Naive thymus-derived CD4-positive, alpha-beta T cell (primary cell): ENCODE measurements at places on chromosomes 16 and 17.

GRCh38 chr16:68519225-68519745 lies 19.8 kb upstream of the ZFP90 start:
- no peak for DNase-seq

DNA sequence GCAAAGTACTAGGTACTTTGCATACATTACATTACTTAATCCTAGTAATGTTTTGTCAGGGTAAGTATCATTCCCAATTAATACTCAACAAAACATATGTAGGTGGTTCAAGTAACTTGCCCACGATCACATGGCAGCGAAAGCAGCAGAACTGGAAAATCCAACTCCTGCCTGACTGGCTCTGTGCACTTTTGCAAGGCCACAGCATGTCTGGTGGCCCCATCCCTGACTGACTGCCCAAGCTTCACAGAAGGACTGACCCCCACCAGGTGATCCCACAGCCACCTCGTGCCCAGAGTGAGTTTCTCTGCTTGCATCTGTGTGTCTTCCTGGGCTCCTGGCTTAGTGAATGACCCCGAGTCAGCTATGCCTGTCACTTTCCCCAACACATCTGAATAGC lies 11.4 kb downstream of the CNP start:
- no peak for DNase-seq

- no peak for DNase-seq
Measured at GRCh38 chr17:57948555-57949420, 6.4 kb downstream of the CUEDC1 start.

- DNase-seq: no peak
Measured at GRCh38 chr17:78808163-78808562, 26.1 kb upstream of the CYTH1 start.

DNA sequence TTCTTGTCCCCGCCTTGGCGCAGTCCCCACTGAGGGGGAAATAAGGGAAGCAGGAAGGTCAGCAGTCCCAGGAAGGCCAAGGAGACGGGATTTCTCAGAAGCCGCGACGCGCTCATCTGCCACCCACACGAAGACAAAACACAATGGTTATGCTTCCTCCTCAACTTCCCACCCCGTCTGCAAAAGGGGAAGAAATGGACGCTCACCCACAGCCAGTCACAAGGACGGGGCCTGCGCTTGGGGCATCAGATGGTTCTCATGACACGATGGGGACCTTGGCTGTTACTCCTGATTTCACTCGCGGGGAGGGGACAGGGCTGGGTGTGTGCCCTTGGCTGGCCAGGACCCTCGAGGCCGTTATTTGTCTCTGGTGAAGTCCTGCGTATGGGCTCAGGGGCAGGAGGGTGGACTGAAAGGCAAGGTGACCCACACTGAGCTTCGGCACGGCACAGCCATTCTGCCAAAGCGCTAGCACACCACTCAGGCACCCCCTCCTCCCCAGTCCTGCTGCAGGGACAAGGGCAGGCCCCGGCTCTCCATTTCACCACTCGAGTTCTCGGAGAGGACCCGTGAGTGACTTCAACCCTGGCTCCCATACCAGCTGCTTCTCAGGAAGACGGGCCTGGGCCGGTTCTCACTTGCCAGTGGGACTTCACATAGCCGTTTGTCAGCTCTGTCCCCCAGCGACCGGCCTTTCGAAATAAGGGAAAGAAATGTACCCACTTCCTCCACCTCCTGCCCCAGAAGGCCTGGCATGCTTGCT lies 84.5 kb downstream of the ABR start:
- no peak for DNase-seq

- no peak for DNase-seq
Measured at GRCh38 chr16:83532634-83533033, 275.1 kb upstream of the HSBP1 start.

DNA sequence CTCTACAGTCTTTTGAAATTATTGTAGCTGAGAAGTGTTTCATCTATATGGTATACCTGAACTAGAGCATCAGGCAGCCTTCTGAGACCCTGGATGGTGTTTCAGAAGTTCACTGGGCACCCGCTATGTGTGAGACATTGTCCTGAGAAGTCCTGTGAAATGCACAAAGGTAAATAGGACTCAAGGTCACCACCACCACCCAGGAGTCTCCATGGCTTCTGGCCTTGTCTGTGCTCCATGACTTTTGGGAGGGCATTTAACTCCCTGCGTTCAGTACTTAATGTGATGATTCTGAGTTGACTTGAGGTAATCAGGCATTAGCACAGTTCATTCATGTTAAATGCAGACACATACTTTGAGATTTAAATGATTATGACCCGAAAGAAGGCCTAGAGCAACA lies 1.1 kb downstream of the MLYCD start:
- DNase-seq: no peak

- no peak for DNase-seq
Measured at GRCh38 chr17:73802314-73802713, 158.1 kb upstream of the SDK2 start.

DNA sequence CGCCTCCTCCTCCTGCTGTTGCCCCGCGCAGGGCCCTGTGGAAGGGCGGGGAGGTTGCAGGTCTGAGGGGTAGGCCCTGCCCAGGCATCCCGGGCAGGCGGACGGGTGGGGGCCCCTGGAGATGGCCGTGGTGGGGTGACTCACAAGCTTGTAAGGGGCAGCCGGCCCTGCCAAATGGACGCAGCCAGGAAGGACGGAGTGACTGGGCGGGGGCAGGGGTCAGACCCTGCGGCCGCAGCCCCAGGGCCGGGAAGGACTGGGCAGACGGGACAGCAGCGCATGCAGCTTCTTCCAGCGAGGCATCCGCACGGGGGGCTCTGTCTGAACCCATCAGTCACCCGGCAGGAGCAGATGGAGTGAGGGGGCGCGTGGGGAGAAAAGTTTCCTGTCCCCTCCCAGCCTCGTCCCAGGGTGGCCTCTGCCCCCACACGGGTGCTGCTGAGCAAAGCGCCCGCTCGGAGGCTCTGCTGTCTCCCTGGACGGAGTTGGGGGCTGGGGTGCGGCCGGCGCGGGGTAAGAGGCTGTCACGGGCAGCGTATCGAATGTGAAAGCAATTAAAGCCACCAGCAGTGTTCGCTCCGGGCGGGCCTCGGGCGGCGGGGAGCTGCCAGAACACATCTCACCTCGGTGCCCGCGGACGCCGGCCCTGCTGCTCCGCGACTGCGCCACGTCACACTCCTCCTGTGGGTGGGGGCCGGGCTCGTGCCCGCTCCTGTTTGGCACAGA lies 5.4 kb upstream of the PRR35 start:
- DNase-seq: no peak

- DNase-seq: no peak
Measured at GRCh38 chr17:50100480-50100883, 5.3 kb downstream of the PDK2 start.

GRCh38 chr16:67825906-67826305 lies 16.2 kb upstream of the THAP11 start:
- DNase-seq: no peak

- no peak for DNase-seq
Measured at GRCh38 chr16:16027728-16028310, 78.4 kb downstream of the ABCC1 start.

- no peak for DNase-seq
Measured at GRCh38 chr17:9120471-9120870, 99.2 kb downstream of the NTN1 start.

- no peak for DNase-seq
Measured at GRCh38 chr17:1541367-1541904, 21.2 kb downstream of the PITPNA start.

GRCh38 chr17:49564638-49565037 lies 11.0 kb upstream of the NXPH3 start:
- DNase-seq: no peak

DNA sequence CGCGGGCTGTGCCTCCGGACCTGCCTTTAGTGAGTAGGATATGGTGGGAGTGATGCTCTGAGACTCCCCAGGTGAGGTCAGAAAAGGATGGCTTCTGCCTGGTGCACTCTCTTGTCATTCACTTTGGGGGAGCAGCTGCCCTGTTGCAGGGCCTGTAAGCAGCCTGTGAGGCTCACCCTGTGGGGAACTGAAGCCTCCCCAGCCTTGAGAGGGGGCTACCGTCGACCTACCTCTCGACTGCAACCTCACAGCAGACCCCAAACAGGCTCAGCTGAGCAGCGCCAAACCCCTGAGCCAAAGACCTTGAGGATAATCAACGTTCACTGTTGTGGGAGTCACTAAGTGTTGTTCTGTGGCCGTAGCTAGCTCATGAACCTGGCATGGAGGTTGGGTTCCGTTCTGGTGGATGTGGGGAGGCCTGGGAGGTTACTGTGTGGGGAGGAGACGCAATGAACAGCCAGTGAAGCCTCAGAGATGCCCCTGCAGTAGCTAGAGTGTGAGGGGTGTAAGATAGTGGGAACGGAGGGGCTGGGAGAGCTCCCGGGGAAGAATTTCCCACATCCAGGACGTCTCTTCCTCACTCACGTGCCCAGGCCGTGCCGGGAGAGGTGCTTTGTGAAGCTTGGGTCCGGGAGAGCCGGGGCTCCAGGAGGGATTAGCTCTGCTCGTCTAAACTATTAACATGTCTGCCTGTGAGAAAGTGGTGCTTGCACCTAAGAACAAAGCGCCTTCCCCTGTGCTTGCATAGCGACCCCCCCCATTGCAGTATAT lies 38.8 kb downstream of the METRNL start:
- DNase-seq: no peak

- no peak for DNase-seq
Measured at GRCh38 chr17:65531256-65532100, 30.0 kb downstream of the AXIN2 start.

- no peak for DNase-seq
Measured at GRCh38 chr16:64545768-64546167, 576.1 kb downstream of the CDH11 start.

DNA sequence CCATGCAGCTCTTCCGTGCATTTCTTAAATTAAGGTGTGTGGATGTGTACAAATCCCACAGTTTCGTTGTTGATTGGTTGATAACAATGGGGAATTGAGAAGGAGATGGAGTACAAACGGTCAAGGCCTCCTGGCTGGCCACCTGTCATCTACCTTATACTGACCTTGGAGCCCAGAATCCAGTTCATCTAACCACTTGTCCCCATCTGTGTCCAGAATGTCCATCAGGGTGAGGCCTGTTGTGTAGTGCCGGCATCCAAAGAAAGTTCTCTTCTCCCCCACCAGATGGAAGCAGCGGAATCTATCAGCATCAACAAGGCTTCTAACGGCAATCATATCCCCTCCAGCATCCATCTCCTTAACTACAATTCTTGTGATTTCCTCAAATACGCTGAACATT lies 1.5 kb downstream of the GSDMB start:
- no peak for DNase-seq

GRCh38 chr16:2895813-2896212 lies 12.8 kb downstream of the FLYWCH2 start:
- DNase-seq: no peak

DNA sequence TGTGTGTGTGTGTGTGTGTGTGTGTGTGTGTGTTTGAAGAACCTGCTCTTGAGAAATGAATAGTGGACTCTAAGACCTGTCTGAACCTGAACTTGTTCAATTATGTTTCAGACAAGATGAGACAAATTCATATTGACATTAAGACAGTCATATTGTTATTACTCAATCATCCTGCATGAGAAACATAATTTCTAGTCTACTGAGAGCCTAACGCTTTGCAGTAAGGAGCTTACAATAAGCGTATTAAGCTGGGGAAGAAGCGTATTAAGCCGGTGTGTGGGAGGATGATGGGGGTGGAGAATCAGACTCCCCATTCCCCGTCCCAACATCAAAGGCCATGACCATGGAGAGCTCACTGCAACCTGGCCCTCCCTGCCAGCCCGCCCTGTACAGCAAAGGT lies 22.4 kb upstream of the MNT start:
- no peak for DNase-seq

GRCh38 chr17:20927308-20927977 lies 115.4 kb downstream of the USP22 start:
- no peak for DNase-seq

- DNase-seq: no peak
Measured at GRCh38 chr16:87851141-87851587, 18.1 kb downstream of the SLC7A5 start.

DNA sequence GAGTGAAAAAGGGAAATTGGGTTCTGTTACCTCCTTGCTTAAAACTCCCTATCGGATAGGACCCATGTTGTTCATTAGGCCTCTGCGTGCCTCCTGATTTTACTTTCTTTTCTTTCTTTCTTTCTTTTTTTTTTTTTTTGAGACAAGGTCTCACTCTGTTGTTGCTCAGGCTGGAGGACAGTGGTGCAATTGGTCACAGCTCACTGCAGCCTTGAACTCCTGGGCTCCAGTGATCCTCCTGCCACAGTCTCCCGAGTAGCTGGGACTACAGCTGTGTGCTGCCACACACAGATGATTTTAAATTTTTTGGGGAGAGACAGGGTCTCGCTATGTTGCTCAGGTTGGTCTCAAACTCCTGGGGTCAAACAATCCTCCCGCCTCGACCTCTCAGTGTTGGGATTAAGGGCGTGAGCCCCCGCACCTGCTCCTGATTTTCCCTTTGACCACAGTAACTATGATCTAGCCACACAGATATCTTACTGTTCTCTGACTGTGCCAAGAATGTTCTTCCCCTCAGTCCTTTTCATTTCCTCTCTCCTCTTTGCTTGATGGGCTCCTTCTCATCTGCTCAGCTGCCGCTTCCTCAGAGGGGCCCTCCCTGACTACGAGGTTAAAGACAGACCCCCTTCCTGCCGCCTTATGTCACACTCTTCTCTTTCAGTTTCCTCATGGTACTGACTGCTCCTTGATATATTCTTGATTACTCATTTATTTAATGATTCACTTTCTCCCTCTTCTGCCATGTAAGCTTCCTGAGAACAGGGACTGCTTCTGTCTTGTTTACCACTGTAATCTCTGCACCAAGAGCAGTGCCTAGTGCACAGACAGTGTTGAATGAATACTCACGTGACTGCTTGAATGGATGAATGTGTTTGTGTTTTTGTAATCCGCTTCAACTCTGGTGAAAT lies 44.3 kb downstream of the LCMT1 start:
- DNase-seq: no peak

- DNase-seq: no peak
Measured at GRCh38 chr16:65343556-65343955, 221.7 kb upstream of the CDH11 start.

DNA sequence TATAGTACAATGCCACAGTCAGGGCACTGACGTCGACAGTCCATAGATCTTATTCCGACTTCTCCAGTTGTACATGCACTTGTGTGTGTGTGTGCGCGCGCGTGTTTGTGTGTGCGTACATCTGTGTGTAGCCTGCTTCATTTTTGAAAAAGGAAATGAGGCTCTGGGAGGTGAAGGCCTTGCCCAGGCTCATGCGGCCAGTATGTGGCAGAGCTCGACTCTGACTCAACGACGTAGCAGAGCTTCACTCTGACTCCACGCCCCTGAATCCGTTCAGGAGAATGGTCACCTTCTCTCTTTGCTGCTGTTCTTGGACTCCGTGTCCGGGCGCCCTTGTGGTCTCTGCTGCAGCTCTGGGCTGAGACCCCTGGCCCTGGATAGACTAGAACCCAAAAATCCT lies 81.6 kb upstream of the CIBAR2 start:
- no peak for DNase-seq

- DNase-seq: no peak
Measured at GRCh38 chr17:79223953-79224352, 149.3 kb downstream of the ENGASE start.

- DNase-seq: no peak
Measured at GRCh38 chr17:68507576-68507975, 4.7 kb upstream of the PRKAR1A start.
